ENCODE measurements at places on chromosomes 1 and 21. TPM values are rescaled to one million over a fixed set of nuclear protein-coding genes. Genes with fewer than 3 reads are reported as not detected.

GRCh38 chr1:48127735-48128685, 94.5 kb upstream of the SLC5A9 start:
- H3K27ac ChIP-seq, result no peak overlapping the region
- H3K4me1 ChIP-seq, result no peaks in the 10 kb centered on the region
- no peaks in the 10 kb centered on the region for H3K27me3 ChIP-seq

DNA sequence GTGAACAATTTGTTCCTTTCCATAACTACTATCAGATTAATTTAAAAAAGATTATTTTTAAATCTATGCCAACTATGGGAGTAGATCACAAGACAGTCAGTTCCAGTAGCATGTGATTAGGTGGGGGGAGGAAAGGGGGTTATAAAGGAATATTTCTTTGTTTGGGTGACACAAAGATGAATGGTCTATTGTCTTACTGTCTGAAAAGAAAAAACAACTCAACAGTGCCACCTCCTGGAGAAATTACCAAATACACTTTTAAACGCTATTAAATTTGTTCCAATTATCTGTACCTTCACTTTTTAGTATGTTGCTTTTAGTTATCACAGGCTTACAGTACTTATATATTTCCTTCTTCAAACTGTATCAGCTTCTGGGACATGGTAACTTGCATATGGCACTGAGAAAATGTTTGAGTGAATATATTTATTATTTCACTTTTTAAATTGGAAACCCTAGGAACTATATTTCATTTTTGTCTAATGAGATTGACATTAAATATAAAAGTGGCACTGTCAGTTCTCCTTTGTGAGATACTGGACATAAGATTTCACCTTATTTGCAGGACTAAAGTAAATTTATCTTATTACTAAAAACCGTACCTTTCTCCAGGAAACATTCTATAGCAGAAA, 1.7 kb upstream of the SORT1 start:
- no peak overlapping the region for H3K4me3 ChIP-seq
- H3K4me1 ChIP-seq, result peaks cover 13% of the 10 kb centered on the region
- DNase-seq, result no peak

DNA sequence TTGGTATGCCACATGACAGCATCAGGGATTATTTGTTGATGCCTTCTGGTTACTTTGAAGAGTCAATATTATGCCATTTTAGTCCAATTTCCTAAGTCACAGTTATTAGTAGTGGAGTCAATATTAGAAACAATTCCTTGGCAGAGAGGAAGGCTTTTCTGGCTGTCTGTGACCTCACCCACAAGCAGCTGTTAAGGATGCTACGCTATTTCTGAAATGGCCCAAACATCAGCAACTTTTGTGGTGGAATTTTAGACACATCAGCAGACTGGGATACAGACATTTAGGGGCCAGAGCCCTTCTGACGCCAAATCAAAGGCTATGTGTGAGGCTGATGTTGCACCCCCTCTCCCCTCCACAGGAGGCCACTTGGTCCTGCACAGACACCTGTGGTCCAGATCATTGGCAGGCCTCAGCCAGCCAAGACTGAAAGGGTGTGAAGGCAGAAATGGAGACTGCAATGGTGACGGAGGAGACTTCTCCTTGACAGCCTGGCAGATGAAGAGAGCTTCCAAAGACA, 9.2 kb upstream of the RXRG start:
- DNase-seq, result no peak
- H3K27me3 ChIP-seq, result no peaks in the 10 kb centered on the region
- no peak overlapping the region for H3K27ac ChIP-seq
- no peaks in the 10 kb centered on the region for H3K4me1 ChIP-seq

- no peaks in the 10 kb centered on the region for H3K36me3 ChIP-seq
- DNase-seq, result no peak
- no peak overlapping the region for H3K27ac ChIP-seq
- no peaks in the 10 kb centered on the region for H3K27me3 ChIP-seq
Observed at GRCh38 chr1:245995474-245995873, 511.6 kb downstream of the SMYD3 start.

- H3K36me3 ChIP-seq, result no peaks in the 10 kb centered on the region
- peak overlapping the region; percentile 61 for H3K27ac ChIP-seq
- DNase-seq, result peak; percentile 61
- H3K4me1 ChIP-seq, result peaks cover 16% of the 10 kb centered on the region
- H3K27me3 ChIP-seq, result no peaks in the 10 kb centered on the region
- H3K4me3 ChIP-seq, result no peak overlapping the region
Observed at GRCh38 chr1:109134423-109134822, 20.5 kb downstream of the ELAPOR1 start.

GRCh38 chr21:38054334-38054733, 138.1 kb upstream of the KCNJ6 start:
- H3K4me1 ChIP-seq, result no peaks in the 10 kb centered on the region
- H3K27ac ChIP-seq, result no peak overlapping the region
- H3K27me3 ChIP-seq, result no peaks in the 10 kb centered on the region
- DNase-seq, result no peak
- no peak overlapping the region for H3K4me3 ChIP-seq

DNA sequence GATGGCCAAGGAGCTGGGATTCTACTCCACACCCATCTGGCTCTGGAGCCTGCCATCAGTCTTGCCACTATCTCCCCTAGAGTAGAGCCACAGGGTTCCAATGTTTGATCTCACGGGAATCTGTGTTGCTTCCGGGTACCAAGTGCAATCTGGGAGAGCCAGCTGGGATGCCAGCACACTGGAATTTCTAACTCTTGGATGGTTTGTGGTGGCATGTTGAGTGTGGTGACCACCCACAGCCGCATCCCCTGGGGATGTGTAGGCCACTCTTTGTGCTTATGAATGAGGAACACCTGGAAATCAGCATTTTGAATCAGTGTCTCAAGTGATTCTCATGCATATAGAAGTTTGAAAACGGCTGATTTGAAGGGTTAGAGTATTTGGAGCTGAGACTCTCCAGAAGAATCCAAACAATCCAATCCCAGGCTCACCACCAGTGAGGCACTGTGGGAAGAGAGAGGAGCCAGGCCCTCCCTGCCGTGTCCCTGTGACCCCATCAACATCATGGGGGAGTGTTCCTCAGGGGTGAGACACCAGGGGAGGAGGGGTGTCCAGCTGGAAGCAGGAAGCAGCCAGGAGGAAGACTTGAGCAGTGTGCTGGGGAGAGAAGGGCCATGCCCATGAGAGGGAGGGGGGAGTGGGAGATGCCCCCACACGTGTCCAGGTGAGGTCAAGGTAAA, 13.4 kb downstream of the FBLIM1 start:
- H3K4me1 ChIP-seq, result no peaks in the 10 kb centered on the region
- no peaks in the 10 kb centered on the region for H3K36me3 ChIP-seq
- no peak for DNase-seq
- no peaks in the 10 kb centered on the region for H3K27me3 ChIP-seq

- peaks cover 12% of the 10 kb centered on the region for H3K4me1 ChIP-seq
- no peak overlapping the region for H3K27ac ChIP-seq
- no peak for DNase-seq
- no peaks in the 10 kb centered on the region for H3K36me3 ChIP-seq
- no peaks in the 10 kb centered on the region for H3K27me3 ChIP-seq
Observed at GRCh38 chr1:162822391-162823200, 32.1 kb downstream of the HSD17B7 start.

- no peaks in the 10 kb centered on the region for H3K36me3 ChIP-seq
- H3K27ac ChIP-seq, result no peak overlapping the region
- no peak for DNase-seq
- H3K4me1 ChIP-seq, result peaks cover 6% of the 10 kb centered on the region
- no peak overlapping the region for H3K4me3 ChIP-seq
Observed at GRCh38 chr21:43588957-43589356, 70.3 kb downstream of the HSF2BP start.

- no peak for DNase-seq
- peak overlapping the region; percentile 99 for H3K27ac ChIP-seq
- H3K4me3 ChIP-seq, result peak overlapping the region; percentile 94
- H3K4me1 ChIP-seq, result peaks cover 38% of the 10 kb centered on the region
- H3K27me3 ChIP-seq, result no peaks in the 10 kb centered on the region
Observed at GRCh38 chr1:26787381-26787705, 407 bp upstream of the PIGV start.

GRCh38 chr1:184595596-184595995, 159.1 kb downstream of the EDEM3 start:
- no peak overlapping the region for H3K4me3 ChIP-seq
- no peaks in the 10 kb centered on the region for H3K27me3 ChIP-seq
- peaks cover 4% of the 10 kb centered on the region for H3K4me1 ChIP-seq
- H3K36me3 ChIP-seq, result no peaks in the 10 kb centered on the region
- no peak overlapping the region for H3K27ac ChIP-seq

DNA sequence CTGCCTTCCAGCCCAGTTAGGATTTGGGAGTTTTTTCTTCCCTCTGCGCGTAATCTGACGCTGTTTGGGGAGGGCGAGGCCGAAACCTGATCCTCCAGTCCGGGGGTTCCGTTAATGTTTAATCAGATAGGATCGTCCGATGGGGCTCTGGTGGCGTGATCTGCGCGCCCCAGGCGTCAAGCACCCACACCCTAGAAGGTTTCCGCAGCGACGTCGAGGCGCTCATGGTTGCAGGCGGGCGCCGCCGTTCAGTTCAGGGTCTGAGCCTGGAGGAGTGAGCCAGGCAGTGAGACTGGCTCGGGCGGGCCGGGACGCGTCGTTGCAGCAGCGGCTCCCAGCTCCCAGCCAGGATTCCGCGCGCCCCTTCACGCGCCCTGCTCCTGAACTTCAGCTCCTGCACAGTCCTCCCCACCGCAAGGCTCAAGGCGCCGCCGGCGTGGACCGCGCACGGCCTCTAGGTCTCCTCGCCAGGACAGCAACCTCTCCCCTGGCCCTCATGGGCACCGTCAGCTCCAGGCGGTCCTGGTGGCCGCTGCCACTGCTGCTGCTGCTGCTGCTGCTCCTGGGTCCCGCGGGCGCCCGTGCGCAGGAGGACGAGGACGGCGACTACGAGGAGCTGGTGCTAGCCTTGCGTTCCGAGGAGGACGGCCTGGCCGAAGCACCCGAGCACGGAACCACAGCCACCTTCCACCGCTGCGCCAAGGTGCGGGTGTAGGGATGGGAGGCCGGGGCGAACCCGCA, at the start of gene PCSK9:
TSS of gene PCSK9 (plus strand) at position 207 of the 741 bp plus-strand sequence. CDS start at position 497, 290 bp downstream.
- peaks cover 48% of the 10 kb centered on the region for H3K4me1 ChIP-seq
- H3K27ac ChIP-seq, result peak within 1 kb of the TSS; percentile 87
- H3K27me3 ChIP-seq, result no peaks in the 10 kb centered on the region
- H3K36me3 ChIP-seq, result no peaks in the 10 kb centered on the region

GRCh38 chr1:156885314-156885713, 8.2 kb upstream of the PEAR1 start:
- H3K36me3 ChIP-seq, result no peaks in the 10 kb centered on the region
- H3K27me3 ChIP-seq, result peaks cover 2% of the 10 kb centered on the region
- H3K4me1 ChIP-seq, result no peaks in the 10 kb centered on the region
- no peak for DNase-seq

GRCh38 chr1:179166663-179167417, 62.6 kb downstream of the ABL2 start:
- H3K4me3 ChIP-seq, result no peak overlapping the region
- H3K4me1 ChIP-seq, result no peaks in the 10 kb centered on the region

GRCh38 chr1:115337633-115338456, at the start of gene NGF:
Gene NGF (minus strand): TSS chr1:115338249. CDS start chr1:115286795, 51,454 bp downstream.
- peaks cover 14% of the 10 kb centered on the region for H3K27me3 ChIP-seq
- no peak for DNase-seq
- H3K4me3 ChIP-seq, result peak within 1 kb of the TSS; percentile 36
- no peaks in the 10 kb centered on the region for H3K36me3 ChIP-seq
- peaks cover 6% of the 10 kb centered on the region for H3K4me1 ChIP-seq

DNA sequence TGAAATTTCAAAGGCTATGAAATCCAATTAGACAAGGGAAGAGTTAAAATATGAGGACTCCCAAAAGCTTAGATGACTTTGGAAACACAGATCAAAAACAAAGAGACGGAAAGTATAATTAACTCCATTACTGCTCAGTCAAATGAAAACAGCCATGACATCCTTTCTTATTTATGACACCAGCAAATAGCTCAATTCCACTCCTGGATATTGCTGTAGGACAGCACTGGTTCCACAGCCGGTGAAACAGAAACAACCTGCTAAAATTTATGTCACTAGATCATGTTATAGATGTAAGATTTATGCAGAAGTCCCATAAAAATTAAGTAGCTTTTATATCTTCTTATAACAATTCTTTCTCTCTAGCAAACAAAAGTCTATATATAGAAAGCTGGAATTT, 65.6 kb upstream of the RRP15 start:
- DNase-seq, result no peak
- H3K27me3 ChIP-seq, result peaks cover 5% of the 10 kb centered on the region
- no peaks in the 10 kb centered on the region for H3K4me1 ChIP-seq
- H3K4me3 ChIP-seq, result no peak overlapping the region
- H3K27ac ChIP-seq, result no peak overlapping the region

DNA sequence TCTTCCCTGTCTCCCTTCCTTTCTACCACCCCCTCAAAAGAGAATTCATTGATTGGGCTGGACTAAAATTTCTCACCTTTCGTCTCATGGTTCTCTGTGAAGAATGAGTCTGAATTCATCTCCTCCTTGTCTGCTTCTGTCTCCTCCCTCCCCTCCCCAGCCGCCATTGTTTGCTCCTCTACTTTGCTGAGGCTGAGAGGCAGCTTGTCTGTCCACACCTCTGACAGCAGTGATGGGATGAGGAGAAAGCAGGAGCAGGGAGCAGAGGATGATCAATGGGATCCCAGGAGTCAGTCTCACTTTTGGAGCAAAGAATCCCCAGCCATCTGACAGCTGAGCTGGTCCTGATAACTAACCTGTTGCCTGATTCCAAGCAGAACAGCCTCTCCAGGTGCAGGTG, 2.5 kb downstream of the ILDR2 start:
- H3K4me3 ChIP-seq, result no peak overlapping the region
- H3K27ac ChIP-seq, result no peak overlapping the region
- no peaks in the 10 kb centered on the region for H3K27me3 ChIP-seq
- H3K36me3 ChIP-seq, result no peaks in the 10 kb centered on the region
- DNase-seq, result no peak
- peaks cover 8% of the 10 kb centered on the region for H3K4me1 ChIP-seq

DNA sequence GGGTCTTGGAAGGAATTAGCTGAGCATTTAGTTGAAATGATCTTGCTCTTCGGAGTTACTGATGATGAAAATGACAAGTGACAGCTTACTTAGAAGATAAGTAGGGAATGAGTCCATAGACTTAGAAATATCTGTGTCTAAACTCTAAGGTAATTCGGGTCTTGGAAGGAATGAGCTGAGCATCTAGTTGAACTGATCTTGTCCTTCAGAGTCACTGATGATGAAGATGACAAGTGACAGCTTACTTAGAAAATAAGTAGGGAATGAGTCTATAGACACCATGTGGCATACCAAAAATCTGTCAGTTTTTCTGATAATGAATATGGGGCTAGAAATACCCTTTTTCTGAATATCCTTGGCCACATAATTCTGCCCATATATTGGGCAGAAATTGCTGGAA, 14.7 kb downstream of the CTTNBP2NL start:
- H3K36me3 ChIP-seq, result no peaks in the 10 kb centered on the region
- H3K27me3 ChIP-seq, result no peaks in the 10 kb centered on the region
- H3K4me1 ChIP-seq, result no peaks in the 10 kb centered on the region
- no peak for DNase-seq
- H3K4me3 ChIP-seq, result no peak overlapping the region

GRCh38 chr1:36913016-36913415, 121.3 kb downstream of the GRIK3 start:
- DNase-seq, result peak; percentile 12
- H3K27me3 ChIP-seq, result no peaks in the 10 kb centered on the region
- H3K4me1 ChIP-seq, result no peaks in the 10 kb centered on the region
- H3K27ac ChIP-seq, result no peak overlapping the region
- no peaks in the 10 kb centered on the region for H3K36me3 ChIP-seq
- no peak overlapping the region for H3K4me3 ChIP-seq

Gene HPCA
- not detected for total RNA-seq

Gene RXFP4
- not detected for total RNA-seq

Gene OR14C36
- not detected for total RNA-seq

Gene KANK4
- 4.6 TPM for total RNA-seq

Gene FAM72D
- total RNA-seq, result 5.6 TPM

Gene FCRL5
- total RNA-seq, result 0.67 TPM

Gene LCK
- 0.93 TPM for total RNA-seq

Gene GABRD
- not detected for total RNA-seq

Gene ITGB2
- total RNA-seq, result 33.8 TPM

Gene LYPD8
- not detected for total RNA-seq

Gene RCSD1
- total RNA-seq, result 8.3 TPM

Gene GPR37L1
- not detected for total RNA-seq
